ENCODE measurements at places on chromosomes 12 and 14. TPM values are rescaled to one million over a fixed set of nuclear protein-coding genes. Genes with fewer than 3 reads are reported as not detected.

- DNase-seq = peak; percentile 6
These were observed 1.6 kb upstream of the ACOT6 start for GRCh38 chr14:73610687-73611086.

CFAP251 gene
- 1.6 TPM for total RNA-seq

DNA sequence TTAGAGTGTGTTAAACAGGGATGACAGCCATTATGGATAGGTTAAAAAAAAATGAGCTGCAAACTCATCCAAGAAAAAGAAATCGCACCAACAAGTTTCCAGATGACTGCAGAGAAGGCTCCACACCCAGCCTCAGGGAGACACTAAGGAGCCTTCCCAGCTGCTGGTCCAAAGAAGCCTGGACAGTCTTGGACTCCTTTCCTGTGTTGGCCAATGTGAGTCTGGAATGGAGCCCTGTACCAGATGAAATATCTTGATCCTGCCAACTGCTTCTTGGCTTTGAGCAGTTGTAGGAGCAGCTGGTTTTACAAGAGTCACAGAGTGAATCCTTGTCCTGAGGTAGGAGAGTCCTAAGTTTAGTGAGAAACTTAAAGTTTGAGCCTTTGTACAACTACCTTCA is 44.5 kb downstream of the SLC38A1 start:
- peak; percentile 94 for DNase-seq

DNA sequence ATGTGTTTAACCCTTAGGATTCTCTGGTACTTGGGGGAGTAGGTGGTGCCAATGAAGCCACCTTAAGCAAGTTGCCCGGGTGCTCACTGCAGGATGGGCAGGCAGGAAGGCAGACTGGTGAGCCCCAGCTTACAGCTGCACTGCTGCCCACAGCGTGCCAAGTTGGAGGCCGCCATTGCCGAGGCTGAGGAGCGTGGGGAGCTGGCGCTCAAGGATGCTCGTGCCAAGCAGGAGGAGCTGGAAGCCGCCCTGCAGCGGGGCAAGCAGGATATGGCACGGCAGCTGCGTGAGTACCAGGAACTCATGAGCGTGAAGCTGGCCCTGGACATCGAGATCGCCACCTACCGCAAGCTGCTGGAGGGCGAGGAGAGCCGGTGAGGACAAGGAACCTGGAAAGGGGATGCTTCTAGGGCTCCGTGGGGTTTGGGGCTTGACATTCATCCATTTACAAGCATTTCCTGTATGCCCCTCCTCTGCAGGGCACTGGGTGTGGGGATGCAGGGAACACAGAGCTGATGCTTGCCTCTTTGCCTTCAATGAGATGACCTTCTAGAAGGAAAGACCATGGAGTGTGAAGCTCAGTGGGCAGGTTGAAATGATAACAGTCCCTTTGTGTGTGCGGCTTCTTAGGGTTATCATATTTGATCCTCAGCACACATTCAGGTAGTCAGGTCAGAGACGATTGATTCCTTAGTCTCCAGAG is 12.4 kb downstream of the KRT7 start:
- no peak for DNase-seq

DNA sequence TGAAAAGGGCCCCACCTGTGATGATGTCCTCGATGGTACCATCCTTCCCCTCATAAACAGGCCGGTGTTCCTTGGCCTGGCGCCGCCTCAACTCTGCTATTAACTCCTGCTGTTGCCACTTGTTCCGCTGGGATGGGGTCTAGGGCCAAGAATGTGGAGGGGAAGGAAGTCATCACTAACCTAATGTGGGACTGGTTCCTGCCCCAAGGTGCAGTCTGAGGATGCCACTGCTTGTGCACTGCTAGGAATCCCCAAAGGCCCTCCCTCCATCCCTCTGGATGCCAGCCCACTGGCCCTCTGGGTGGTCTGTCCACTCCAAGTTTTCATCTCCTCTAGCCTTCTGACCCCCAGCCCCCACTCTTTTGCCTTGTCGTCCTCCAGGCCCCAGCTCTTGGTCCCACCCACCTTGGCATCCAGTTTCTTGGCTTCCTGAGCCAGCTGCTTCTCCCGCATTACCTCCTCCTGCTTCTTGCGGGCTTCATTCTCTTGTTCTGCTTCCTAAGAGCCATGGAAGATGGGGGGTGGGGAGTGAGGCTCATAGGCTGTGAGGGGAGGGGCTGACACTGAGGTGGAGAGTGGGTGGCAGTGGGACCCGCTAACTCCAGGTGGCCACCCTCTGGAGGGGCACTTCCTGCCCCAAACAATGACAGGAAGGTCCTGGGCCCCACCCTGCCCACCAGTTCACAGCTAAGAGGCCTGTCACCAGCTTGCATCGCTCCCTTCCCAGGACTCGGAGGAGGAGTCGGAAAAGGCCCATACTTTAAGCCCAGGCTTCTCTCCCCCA is 23.7 kb downstream of the PRPF40B start:
- no peak for DNase-seq

TAPBPL gene
- total RNA-seq = 8.1 TPM

MANSC4 gene
- not detected for total RNA-seq

Measured in GM23248 (cell line).